Camera-type eye (tissue), 1 donor: ENCODE measurements at places on chromosomes 5 and 9. TPM values are rescaled to one million over a fixed set of nuclear protein-coding genes. Genes with fewer than 3 reads are reported as not detected.

Gene OR1J2
- total RNA-seq: not detected

Gene FSD1L
- 43.7 TPM for total RNA-seq

Gene PTGS1
- 3.2 TPM for total RNA-seq

Gene ACTBL2
- total RNA-seq: not detected

Gene TTC16
- total RNA-seq: not detected

Gene NIPSNAP3A
- 37.6 TPM for total RNA-seq

Gene APBA1
- total RNA-seq: 24.6 TPM

Gene IFNB1
- total RNA-seq: not detected

Gene GFPT2
- total RNA-seq: 17.5 TPM
